ENCODE measurements at places on chromosomes 12 and 14. TPM values are rescaled to one million over a fixed set of nuclear protein-coding genes. Genes with fewer than 3 reads are reported as not detected.

- no peak for DNase-seq
Observed at GRCh38 chr12:132053338-132054330, 90.5 kb downstream of the DDX51 start.

DNA sequence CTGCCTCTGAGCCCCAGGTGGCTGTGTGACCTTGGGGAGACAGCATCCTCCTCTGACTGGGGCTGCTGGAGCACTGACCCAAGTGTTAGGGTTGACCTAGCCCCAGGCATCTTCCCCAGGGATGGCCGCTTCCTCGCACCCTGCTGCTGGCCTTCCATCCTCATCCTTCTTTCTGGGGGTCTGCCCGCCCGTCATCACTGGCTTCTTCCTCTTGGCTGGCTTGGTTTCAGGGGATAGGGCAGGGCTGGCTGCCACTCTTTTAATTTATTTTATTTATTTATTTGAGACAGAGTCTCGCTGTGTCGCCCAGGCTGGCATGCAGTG lies 3.5 kb downstream of the TEDC1 start:
- no peak for DNase-seq

DNA sequence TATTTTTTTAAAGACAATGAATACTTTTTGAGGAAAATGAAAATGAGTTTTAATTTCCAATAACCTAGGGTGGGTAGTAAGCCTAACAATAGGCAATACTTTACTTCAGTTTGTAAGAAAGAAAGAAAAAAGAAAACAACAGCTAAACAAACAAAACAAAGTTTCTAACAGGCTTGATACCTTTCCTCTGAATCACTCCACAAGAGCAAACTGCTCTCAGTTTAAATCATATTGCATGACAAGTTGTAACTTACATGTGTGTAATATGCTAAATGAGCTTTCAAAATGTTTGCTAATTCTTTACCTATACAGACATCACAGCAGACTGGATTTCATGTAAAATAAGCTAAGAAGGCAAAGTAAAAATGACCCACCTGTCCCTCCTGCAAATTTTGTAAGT lies 6.7 kb upstream of the LMO3 start:
- no peak for DNase-seq

DNA sequence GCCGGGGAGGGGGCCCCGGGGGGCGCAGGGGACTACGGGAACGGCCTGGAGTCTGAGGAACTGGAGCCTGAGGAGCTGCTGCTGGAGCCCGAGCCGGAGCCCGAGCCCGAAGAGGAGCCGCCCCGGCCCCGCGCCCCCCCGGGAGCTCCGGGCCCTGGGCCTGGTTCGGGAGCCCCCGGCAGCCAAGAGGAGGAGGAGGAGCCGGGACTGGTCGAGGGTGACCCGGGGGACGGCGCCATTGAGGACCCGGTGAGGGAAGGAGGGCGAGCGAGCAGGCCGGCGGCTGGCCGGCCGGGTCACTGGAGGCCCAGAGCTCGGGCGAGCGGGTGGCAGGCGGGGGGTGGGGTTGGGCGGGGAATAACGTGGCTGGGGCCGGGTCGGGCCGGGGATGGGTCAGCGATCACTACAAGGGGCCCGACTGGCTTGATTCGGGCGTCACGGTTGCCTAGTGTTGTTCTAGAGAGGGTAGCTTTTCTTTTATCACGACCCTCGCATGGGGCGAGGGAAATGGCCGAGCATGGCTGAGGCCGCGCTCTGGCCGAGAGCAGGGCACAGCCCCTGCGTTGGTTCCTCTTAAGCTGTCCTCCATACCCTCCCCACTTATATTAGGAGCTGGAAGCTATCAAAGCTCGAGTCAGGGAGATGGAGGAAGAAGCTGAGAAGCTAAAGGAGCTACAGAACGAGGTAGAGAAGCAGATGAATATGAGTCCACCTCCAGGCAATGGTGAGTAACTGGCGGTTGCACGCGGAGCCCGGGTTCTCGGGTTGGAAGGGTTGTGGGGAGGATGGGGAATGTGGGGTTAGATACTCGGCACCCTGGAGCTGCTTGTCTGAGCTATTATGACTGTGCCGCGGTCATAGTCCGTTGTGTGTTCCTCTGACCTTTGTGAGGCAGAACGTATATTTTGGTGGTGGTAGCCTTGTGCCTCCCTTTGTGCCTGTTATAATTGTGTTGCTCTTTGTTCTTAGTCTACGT lies 603 bp downstream of the PABPN1 start:
- DNase-seq: no peak

The GPR68 gene
- total RNA-seq: 1.8 TPM
